GM23338 (cell line): ENCODE measurements at places on chromosomes 1 and 21.

- no peaks in the 10 kb centered on the region for H3K36me3 ChIP-seq
- no peaks in the 10 kb centered on the region for H3K27me3 ChIP-seq
- no peak for DNase-seq
Observed at GRCh38 chr1:219568733-219569132, 44.2 kb downstream of the ZC3H11B start.

- no peak overlapping the region for H3K4me3 ChIP-seq
- DNase-seq: no peak
- 0 out of 2 replicates have a peak, but pooled peaks cover 6% of the 10 kb centered on the region for H3K36me3 ChIP-seq
- H3K27me3 ChIP-seq: no peaks in the 10 kb centered on the region
Observed at GRCh38 chr1:19828546-19828945, 13.5 kb upstream of the RNF186 start.

- no peak overlapping the region for H3K4me3 ChIP-seq
- no peak for DNase-seq
- no peaks in the 10 kb centered on the region; the same call in 1 of the 2 replicates for H3K36me3 ChIP-seq
- H3K27me3 ChIP-seq: no peaks in the 10 kb centered on the region
Observed at GRCh38 chr1:241274693-241275092, 82.3 kb downstream of the RGS7 start.

- no peak for DNase-seq
- H3K4me1 ChIP-seq: peaks cover 21% of the 10 kb centered on the region; the same call in 1 of the 2 replicates
Observed at GRCh38 chr1:171902527-171902926, 61.2 kb downstream of the DNM3 start.

- peaks cover 14% of the 10 kb centered on the region; the same call in 1 of the 2 replicates for H3K27me3 ChIP-seq
- H3K4me1 ChIP-seq: peaks cover 7% of the 10 kb centered on the region; the same call in 1 of the 2 replicates
- no peak overlapping the region for H3K4me3 ChIP-seq
- DNase-seq: peak; percentile 60
- H3K27ac ChIP-seq: no peak overlapping the region
Observed at GRCh38 chr1:20223551-20224419, 37.5 kb upstream of the PLA2G2C start.

DNA sequence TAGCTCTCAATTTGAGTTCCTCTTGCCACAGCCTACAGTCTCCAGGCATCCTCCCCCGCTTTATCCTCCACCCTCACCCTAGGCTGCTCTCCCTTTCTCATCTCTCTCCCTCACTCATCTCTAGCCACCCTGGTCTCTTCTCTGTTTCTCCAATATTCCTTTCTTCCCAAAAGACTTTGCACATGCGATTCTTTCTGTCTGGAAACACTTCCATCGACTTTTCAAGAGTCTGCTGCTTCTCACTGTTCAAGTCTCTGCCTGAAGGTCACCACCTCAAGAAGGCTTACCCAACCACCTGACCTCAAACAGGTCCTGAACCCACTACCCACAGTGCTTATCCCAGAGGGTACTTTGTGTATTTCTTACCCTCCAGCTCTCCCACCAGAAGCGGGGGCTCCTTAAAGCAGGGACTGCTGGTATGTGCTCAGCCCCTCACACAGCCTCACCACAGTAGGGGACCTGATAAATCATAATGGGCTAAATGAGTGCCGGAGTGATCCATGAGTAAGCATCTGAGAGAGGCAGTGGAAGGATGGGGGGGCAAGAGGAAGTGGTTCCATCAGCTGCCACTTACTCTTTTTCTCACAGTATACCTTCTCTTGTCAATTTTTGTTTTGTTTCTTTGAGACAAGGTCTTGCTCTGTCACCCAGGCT is 14.3 kb upstream of the KRTAP19-8 start:
- no peak overlapping the region for H3K27ac ChIP-seq
- no peak overlapping the region for H3K4me3 ChIP-seq
- no peaks in the 10 kb centered on the region for H3K27me3 ChIP-seq
- H3K4me1 ChIP-seq: no peaks in the 10 kb centered on the region; the same call in 1 of the 2 replicates
- no peaks in the 10 kb centered on the region for H3K36me3 ChIP-seq

- no peak overlapping the region for H3K27ac ChIP-seq
- DNase-seq: no peak
- H3K27me3 ChIP-seq: no peaks in the 10 kb centered on the region
- no peak overlapping the region for H3K4me3 ChIP-seq
- no peaks in the 10 kb centered on the region for H3K4me1 ChIP-seq
- H3K36me3 ChIP-seq: no peaks in the 10 kb centered on the region
Observed at GRCh38 chr1:186476264-186477040, 15.5 kb upstream of the PDC start.

GRCh38 chr21:39705849-39706248 is 39.1 kb upstream of the IGSF5 start:
- no peaks in the 10 kb centered on the region for H3K27me3 ChIP-seq
- H3K27ac ChIP-seq: no peak overlapping the region
- H3K36me3 ChIP-seq: peaks cover 11% of the 10 kb centered on the region; the same call in 1 of the 2 replicates
- no peak overlapping the region for H3K4me3 ChIP-seq
- peaks cover 36% of the 10 kb centered on the region for H3K4me1 ChIP-seq

- no peak overlapping the region for H3K4me3 ChIP-seq
- H3K4me1 ChIP-seq: no peaks in the 10 kb centered on the region
- DNase-seq: no peak
- H3K27me3 ChIP-seq: no peaks in the 10 kb centered on the region
- no peak overlapping the region for H3K27ac ChIP-seq
Observed at GRCh38 chr1:106836708-106837107, 219.8 kb upstream of the PRMT6 start.

DNA sequence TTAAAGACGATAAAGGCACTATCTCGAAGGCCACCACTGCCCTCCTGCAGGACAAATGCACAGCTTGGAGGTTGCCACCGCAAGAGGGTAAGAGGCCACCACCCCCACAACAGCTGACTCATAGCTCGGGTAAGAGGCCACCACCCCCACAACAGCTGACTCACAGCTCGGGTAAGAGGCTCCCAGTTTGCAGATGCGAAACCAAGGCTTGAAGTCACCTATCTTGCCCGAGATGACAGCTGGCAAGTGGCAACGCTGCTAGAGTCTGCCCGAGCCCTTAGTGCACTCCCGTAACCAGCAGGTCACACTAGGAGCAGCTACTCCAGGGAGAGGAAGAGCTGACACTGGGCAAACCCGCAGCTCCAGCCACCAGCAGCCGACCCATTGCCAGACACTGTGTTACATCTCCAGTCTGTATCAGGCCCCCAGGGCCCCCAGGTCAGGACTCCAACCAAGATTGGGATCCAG is 17.1 kb upstream of the SPSB1 start:
- no peak for DNase-seq
- H3K36me3 ChIP-seq: no peaks in the 10 kb centered on the region
- peaks cover 6% of the 10 kb centered on the region; the same call in 1 of the 2 replicates for H3K4me1 ChIP-seq
- no peak overlapping the region for H3K27ac ChIP-seq

GRCh38 chr21:29347274-29347681 is 48.6 kb downstream of the BACH1 start:
- H3K4me3 ChIP-seq: no peak overlapping the region
- no peaks in the 10 kb centered on the region for H3K27me3 ChIP-seq
- no peak overlapping the region; the same call in 1 of the 2 replicates for H3K27ac ChIP-seq
- no peak for DNase-seq

GRCh38 chr1:91314643-91315042 is 90.0 kb downstream of the HFM1 start:
- H3K27ac ChIP-seq: no peak overlapping the region
- no peak overlapping the region for H3K4me3 ChIP-seq
- H3K27me3 ChIP-seq: no peaks in the 10 kb centered on the region
- H3K36me3 ChIP-seq: no peaks in the 10 kb centered on the region
- no peak for DNase-seq

GRCh38 chr1:48018799-48019198 is 21.6 kb upstream of the TRABD2B start:
- no peaks in the 10 kb centered on the region for H3K4me1 ChIP-seq
- H3K27ac ChIP-seq: no peak overlapping the region
- no peaks in the 10 kb centered on the region for H3K36me3 ChIP-seq
- no peak overlapping the region for H3K4me3 ChIP-seq

DNA sequence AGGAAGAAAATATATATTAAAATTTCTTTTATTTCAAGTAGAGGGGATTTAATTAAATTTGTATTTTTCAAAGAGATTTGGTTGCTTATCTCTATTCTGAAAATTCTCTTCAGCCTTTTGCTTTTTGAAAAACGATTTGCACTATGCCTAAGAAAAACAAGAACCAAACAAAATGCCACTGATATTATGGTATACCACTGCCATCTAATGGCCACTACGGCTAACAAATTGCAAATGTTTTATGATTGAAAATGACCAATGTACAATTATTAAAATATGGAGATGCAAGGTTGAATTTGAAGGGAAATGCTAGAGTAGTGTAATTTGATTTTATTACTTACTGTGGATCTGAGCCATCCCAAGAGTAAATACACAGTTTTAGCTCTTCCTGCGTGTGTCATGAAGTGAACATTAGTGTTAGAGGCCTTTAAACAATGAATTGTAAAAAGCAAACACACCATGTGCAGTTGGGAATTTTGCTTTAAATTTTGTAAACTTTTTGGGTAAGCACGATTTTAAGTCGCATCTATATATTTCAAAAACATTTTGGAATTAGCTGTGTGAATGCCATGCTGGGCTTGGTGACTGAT is 137.4 kb upstream of the USP25 start:
- H3K27ac ChIP-seq: no peak overlapping the region
- no peaks in the 10 kb centered on the region for H3K36me3 ChIP-seq
- H3K4me1 ChIP-seq: no peaks in the 10 kb centered on the region
- DNase-seq: peak; percentile 35
- H3K27me3 ChIP-seq: no peaks in the 10 kb centered on the region
- H3K4me3 ChIP-seq: no peak overlapping the region

GRCh38 chr21:33566514-33566913 is 22.0 kb downstream of the DONSON start:
- no peak overlapping the region for H3K27ac ChIP-seq
- no peaks in the 10 kb centered on the region for H3K27me3 ChIP-seq
- H3K36me3 ChIP-seq: peaks cover 28% of the 10 kb centered on the region; the same call in 1 of the 2 replicates
- no peak for DNase-seq
- no peaks in the 10 kb centered on the region for H3K4me1 ChIP-seq
- no peak overlapping the region for H3K4me3 ChIP-seq

DNA sequence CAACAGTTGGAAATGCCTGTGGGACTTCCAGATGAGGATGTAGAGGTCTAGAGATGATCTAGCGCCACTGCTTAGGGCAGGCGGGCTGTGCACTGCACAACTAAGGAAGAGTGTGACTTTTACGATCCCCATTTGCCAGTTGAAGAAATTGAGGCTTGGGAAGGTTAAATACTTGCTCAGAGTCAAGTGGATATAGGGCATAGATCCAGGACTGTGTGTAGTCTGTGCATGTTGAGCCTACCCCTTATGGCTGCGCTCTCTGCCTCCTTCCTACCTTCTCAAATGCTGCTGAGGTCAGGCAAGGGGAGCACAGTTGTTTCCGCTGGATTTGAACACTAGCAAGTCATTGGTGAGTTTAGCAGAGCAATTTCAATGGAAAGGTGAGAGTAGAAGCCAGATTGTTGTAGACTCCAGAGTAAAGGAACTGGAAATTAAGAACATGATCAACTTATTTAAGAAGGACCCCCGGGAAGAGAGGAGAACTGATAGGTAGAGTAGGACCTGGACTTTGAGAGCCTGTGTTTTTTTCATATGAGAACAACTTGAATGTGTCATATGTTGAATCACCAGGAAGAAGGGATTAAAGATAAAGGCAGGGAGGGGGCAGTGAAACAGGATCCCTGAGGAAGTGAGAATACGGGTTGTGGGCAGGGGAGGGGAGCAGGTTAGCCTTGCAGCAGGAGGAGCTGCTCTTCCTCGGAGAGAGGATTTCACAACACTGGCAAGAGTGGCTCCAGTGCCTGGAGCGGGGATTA is 2.7 kb downstream of the CAPN2 start:
- peak; percentile 62 for DNase-seq
- H3K27ac ChIP-seq: no peak overlapping the region
- peaks cover 84% of the 10 kb centered on the region for H3K27me3 ChIP-seq
- no peaks in the 10 kb centered on the region for H3K36me3 ChIP-seq
- H3K4me1 ChIP-seq: peaks cover 38% of the 10 kb centered on the region
- no peak overlapping the region for H3K4me3 ChIP-seq

DNA sequence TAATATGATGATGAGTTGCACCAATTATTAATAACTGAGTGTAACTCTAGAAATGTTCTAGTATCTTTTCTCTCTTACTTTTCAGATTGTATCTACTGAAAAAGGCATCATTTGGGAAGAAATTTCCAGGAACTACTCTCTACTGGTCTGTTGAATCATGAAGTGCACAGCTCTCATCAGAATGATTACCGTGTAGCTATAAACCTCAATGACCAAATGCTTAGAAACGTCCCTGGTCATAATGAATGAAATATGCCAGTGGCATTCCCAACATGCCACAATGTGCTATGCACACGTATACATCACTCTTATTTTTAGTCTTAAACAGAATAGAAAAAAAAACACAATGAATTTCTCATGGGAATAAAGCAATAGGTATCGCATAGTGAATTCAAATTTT is 534.3 kb upstream of the OLFM3 start:
- no peaks in the 10 kb centered on the region for H3K4me1 ChIP-seq
- no peak for DNase-seq

DNA sequence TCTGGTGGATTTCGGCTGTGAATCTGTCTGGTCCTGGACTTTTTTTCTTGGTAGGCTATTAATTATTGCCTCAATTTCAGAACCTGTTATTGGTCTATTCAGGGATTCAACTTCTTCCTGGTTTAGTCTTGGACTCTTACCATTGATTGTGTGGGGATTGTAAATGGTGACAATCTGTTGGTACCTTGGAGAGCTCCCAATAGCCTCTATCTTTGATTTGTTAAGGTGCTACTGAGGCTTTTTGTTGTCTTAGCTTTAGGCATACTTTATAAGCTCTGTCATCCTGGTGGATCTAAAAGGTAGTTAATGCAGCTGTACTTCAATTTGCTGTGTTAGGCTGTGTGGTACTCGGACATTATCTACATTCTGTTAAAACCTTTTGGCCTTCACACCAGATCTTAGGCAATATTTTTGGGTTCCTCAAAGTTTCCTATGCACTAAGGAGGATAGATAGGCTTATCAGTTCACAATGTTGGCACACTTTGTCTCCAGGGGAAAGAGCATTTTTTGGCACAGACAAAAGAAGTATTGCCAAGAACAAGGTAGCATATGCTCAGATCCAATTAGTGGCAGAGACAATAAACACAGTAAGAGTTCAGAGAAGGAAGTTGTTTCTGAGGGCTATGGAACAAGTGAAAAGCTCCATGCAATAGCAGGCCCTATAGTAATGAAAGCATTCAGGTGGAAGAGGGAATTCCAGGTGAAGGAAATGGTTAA is 230.4 kb downstream of the PDE4B start:
- DNase-seq: peak; percentile 70
- H3K4me3 ChIP-seq: no peak overlapping the region
- H3K27me3 ChIP-seq: no peaks in the 10 kb centered on the region
- H3K36me3 ChIP-seq: no peaks in the 10 kb centered on the region

GRCh38 chr21:35925497-35925896 is 134.8 kb downstream of the SETD4 start:
- no peak overlapping the region for H3K27ac ChIP-seq
- no peaks in the 10 kb centered on the region for H3K4me1 ChIP-seq
- DNase-seq: no peak
